ENCODE measurements at places on chromosomes 6 and 20.

DNA sequence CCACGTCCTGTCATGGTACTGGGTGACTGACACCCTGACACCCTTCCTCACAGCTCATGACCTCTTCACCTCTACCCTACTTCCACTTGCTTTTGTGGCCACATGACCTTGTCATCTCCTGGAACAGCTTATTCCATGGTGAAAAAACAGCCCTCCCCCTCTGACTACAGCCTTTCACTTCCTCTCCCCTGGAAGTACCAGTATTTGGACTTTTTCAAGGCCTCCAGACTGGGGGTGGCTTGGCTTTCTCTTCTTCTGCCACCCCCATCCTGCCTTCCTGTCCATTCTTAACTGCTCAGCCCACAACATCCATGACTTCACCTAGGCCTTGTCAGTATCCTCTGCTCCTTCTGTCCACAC is 168.4 kb downstream of the CARMIL1 start:
- DNase-seq, result no peak

DNA sequence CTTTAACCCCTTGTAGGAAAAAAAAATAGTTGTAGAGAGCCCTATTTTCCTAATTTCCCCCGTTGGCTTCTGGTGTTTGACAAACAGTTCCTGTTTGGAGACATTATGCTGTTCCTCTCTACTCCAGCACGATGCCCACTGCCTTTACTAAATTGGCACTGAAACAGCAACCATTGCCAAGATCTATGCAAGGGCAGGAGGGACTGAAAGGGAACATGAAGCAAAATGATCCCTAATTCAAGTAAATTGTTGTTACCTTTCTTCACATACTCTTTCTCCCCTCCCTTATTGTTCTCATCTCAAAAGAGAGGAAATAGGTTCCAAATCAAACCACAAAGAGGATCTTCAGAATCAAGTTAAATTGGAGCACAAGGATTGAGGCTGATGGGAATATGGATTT is 764.1 kb upstream of the MMS22L start:
- no peak for DNase-seq

- DNase-seq, result no peak
Measured at GRCh38 chr6:20861481-20861880, 327.2 kb downstream of the CDKAL1 start.

DNA sequence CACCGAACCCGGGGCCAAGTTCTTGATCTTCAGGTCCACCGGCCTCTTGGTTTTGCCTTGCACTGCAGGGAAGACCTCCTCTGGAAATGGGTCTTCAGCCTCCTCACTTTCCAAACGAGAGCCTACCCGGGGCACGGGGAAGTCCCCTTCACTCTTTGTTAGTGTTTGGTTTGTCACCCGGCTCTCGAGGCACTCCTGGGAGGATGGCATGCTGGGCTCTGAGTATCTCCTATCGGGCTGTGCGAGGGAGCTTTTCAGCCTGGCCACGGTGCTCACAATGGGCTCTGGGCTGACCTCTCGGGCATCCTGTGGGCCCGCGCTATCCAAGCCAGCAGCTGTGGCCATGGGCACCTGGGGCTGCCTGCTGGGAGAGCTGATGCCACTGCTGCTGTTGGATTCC is 8.1 kb downstream of the TAGAP start:
- DNase-seq, result no peak

DNA sequence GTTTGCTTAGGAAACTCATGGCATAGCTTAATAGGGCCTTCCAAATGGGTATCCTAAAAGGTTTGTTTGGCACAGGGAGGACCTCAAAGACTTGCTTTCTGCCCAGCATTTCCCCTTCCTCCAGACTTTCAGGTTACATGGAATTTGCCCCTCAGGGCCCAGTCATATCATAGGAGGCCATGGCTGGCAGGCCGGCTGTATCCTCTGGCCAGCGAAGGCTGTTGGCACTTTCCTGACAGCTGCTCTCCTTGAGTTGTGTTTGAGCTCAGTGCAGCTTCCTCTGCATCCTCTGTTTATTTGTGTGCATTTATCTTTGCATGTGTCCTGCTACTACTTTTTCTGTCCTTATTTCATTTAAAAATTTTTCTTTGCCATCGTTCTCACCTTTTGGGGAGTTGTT is 90.9 kb downstream of the ANKS1A start:
- DNase-seq, result no peak

DNA sequence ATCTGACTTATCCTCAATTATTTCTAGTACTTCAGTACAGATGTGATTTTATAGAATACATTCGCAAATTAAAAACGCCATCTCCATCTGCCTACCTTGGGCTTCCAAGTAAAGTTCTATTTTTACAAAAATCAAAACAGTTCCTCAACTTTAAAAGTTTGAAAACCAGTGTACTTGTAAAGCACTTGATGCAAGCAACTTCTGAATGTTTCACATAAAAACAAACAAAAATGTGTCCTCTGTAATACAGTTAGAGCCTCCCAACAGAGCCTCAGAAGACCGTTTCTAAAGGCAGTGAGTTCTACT is 384 bp upstream of the MANEA start:
- DNase-seq, result no peak

DNA sequence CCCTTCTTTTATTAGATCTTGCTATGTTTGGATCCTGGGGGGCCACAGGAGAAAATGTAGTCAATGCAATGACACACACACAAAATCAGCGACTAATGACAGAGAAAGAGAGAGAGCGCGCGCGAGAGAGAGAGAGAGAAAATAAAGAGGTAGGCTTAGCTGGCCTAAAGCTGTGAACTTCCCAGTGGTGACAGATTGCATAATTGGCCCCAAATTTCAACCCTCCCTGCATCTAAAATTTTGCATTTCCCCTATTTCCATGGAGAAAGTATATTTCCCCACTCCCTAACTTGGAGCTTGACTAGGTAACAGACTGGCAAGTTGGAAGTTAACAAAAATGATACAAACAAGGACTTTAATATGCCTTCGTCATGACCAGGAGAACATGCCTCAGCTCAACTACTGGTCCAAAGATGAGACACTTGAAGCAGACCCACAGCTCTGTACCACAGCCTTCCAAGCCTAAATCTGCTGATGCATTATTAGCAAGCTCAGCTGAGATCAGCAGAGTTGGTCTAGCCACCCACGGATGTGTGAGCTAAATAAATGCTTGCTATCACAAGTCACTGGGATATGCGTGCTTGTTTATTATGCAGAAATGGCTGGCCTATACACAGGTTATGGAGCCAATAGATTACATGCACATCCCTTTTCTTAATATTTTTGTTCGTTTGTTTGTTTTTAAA is 118.1 kb upstream of the PRDM1 start:
- DNase-seq, result no peak

DNA sequence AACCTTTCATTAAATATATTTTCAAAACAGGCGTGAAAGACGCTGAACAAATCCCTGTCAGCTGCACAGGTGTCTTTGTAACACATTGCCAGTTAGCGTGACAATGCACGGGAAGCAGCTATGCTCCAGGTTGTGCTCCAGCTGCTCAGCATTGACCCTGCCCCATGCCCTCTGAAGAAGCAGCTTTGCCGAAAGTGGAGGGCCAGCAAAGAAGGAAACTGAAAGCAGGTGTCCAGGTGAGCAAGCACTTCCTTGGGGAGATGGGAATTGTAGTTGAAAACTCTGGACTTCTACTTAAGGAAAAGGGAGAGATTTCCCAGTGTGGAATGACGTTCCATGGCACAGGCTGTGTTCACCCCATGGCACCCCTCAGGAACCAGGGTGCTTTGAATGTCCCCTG is 125.7 kb downstream of the TTLL2 start:
- no peak for DNase-seq

- DNase-seq, result no peak
Measured at GRCh38 chr6:56807989-56808337, 146.9 kb upstream of the BEND6 start.

- no peak for DNase-seq
Measured at GRCh38 chr20:1533059-1533458, 24.4 kb downstream of the SIRPD start.
